ENCODE measurements at places on chromosomes 6 and 20.
A peak's percentile ranks its signal among the peaks of the same experiment; 100 is the strongest.

DNA sequence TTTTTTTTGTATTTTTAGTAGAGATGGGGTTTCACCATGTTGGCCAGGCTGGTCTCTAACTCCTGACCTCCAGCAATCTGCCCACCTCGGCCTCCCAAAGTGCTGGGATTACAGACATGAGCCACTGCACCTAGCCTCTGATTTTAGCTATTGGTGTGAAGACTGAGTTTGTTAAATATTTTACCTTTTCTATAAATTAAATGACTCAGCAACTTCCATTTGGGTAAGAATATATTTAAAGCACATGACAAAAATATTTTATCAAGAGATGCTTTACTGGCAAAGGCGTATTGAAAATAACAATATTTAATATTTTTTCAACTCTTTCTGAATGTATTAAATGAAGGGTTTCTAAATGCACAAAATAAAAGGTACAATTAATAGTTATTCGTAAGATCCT, 158.7 kb upstream of the AGPAT4 start:
- DNase-seq: no peak

DNA sequence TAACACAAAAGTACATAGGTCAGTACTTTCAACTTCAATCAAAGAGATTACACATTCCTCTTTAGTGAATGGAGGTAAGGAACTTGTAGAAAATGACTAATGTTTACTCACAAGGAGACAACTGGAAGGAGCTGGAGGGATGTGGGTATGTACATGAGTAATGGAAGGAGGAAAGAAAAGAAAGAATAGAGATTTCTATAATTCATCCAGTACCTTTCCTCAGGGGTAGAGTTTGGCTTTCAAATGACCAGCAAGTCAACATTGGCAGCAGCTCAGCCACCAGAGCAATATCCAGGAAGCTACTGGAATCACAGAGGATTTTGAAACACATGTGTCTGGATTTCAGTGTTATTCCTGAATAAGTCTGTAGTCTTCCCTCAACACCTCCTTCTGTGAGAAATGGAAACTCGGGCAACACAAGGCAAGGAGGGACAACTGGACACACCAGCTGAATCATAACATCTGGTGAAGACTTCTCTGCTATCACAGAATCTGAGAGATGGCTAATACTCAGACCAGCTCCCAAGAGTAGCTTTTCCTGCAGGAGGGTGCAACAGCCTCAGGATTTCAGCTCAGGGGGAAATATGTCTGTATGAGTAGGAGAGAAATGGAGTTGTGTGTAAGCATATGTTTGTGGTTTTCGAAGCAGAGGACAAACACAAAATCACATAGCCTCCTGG, 98.8 kb downstream of the HAO1 start:
- no peak for DNase-seq

- no peak for DNase-seq
Observed at GRCh38 chr6:37285861-37286311, 27.9 kb upstream of the TMEM217 start.

DNA sequence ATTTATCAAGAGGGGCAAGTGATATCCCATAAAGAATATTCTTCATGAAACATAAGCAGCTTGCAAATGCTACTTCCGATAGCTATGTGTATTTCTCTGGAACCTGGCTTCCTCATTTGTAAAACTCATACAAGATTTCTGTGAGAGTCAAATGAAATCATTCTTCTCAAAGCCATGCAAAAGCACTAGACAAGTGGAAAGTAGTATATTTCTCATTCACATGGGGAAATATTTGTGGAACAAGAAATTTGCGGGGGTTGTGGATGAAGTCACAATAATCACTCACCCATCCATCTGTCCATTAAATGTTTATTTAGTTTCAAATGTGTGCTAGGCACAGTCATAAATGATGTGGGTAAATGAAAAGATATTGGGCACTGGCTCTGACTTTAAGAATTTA, 150.5 kb downstream of the IPCEF1 start:
- DNase-seq: no peak

GRCh38 chr20:31675828-31676608, 38.3 kb downstream of the COX4I2 start:
- DNase-seq: peak; percentile 46

- no peak for DNase-seq
Observed at GRCh38 chr6:4381381-4381780, 246.0 kb upstream of the ECI2 start.

- no peak for DNase-seq
Observed at GRCh38 chr6:144408161-144408560, 123.0 kb downstream of the UTRN start.

GRCh38 chr6:136846046-136846445, 23.7 kb downstream of the PEX7 start:
- peak; percentile 35 for DNase-seq

DNA sequence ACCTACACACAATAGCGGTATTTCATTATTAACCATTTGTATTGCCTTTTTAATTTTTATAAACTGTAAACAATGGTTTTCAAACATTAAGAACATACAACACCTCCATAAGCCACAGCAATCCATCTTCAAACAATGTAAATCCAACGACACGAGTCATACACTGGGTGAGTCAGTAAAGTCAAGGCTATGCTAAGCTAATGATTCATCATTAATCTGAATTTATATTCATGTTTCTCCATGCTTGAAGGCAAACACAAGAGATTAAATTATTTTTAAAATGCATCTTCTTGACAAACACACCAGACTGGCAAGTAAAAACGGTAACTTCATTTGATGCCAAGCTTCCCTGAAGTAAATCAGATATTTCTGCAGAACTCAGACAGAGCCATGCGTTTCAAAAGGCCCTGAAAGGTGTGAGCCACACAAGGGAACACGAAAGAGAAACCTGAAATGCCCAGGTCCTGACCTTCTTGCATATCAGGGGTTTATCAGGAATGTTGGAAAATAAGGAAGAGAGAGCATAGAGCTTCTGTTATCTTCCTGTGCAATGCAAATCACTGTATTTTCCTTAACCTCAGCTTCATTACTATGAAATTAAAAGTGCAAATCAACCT, 162.5 kb downstream of the ALDH8A1 start:
- no peak for DNase-seq

DNA sequence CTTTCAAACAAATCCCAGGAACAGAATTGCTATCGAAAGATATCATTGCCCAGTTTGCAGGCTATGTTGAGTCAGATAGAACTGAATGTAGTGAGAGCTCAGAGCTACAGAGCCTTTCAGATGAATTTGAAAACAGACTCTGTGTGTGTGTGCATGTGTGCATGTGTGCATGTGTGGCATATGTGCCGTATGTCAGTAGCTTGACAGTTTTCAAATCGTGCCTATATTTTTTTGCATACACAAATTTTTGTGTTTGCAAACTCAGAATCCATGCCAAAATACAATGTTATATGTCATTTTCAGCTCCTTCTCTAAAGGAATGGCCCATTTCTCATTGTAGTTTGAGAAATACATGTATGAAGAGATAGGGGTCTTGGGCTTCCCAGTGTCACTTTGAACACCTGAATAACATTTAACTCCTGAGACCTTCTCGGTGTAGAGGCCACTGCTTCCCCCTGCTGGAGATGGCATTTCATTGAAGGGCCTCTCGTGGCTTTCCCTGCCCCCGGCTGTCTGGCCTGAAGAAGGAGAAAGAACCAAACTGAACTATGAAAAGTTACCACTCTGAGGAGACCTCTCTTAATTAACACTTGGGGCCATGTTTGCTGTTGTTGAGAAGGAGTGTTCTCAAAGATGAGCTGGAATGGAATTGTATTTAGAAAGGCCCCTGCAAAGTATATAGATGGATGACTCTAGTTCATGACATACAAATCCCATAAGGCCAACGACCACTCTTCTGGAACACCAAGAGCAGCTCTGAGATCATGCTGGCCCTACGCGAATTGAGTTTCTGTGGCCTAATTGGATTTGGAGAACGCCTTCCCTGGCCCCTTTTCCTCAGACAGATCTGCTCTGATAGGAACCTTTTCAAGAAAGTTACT, 58.7 kb downstream of the VAPB start:
- DNase-seq: peak; percentile 70

DNA sequence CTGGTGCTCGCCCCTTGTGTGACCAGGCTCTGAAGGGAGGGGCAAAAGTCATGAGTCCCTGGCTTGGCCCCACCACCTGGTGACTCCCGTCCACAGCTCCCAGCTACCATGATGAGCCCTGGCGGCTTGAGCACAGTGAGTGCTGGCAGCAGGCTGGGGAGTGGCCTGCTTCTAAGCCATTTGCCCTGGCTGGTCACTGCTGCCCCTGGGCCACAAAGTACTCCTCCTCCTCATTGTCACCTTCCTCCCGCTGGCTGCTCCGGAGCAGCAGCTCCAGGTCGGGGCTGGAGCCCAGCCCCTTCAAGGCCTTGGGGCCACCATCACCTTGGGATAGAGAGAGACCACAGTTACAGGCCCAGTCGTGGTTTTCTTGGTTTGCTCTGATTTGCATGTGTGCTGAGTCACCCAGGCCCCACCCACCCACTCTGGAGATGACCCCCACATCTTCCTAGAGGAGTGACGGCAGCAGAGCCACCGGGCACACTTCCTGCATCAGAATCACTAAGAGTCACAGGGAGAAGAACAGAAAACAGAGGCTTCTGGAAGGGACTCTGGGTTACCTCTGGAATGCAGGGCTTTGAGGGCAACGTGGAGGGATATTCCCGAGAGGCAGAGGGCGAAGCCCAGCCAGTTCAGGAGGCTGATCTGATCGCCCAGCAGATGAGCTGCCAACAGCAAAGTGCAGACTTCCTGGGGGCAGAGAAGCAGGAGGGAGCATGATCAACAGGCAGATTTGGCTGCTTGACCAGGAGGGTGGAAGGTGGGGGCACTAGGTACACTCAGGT, 42.1 kb upstream of the CDH22 start:
- DNase-seq: no peak

- DNase-seq: no peak
Observed at GRCh38 chr6:113439866-113440265, 417.3 kb upstream of the MARCKS start.

DNA sequence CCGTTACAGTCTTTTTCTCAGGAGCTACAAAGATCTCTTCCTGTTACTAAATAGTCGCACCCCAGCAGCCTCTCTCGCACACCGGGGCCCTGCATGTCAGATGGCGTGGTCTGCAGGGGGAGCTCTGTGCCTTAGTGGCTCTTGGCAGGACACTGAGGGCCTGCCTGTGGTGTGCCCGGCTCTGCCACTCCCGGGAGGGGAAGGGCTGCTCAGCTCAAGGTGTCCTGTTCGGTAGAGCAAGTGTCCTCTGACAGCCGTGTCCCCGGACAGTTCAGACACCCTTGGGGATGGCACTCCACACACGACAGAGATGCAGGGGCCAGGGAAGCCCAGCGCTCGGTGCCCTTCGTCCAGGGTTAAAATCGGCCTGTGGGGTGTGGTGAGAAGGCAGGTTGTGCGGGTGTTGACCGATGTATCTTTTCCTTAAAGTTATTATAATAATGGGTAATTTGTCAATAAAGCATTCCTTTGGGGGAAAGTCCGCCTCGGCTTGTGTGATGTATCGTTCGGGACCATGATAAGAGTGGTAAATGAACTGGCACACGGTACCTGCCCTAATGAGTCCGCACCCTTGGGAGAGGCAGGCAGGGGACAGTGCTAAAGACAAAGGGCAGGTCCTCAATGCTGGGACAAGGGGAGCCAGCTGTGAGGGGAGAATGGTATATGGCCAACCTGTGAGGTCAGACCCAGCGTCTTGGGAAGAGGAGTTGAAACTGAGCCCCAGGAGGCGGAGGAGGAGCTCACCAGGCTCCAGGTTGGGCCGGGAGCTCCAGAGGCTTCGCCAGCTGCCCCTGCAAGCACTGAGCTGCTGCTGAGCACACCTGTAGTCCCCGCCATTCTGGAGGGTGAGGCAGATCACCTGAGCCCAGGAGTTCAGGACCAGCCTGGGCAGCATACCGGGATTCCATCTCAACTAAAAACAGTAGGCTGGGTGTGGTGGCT, 3.6 kb upstream of the DNAJC5 start:
- no peak for DNase-seq

GRCh38 chr20:34977365-34978091, 21.9 kb downstream of the MYH7B start:
- DNase-seq: no peak

DNA sequence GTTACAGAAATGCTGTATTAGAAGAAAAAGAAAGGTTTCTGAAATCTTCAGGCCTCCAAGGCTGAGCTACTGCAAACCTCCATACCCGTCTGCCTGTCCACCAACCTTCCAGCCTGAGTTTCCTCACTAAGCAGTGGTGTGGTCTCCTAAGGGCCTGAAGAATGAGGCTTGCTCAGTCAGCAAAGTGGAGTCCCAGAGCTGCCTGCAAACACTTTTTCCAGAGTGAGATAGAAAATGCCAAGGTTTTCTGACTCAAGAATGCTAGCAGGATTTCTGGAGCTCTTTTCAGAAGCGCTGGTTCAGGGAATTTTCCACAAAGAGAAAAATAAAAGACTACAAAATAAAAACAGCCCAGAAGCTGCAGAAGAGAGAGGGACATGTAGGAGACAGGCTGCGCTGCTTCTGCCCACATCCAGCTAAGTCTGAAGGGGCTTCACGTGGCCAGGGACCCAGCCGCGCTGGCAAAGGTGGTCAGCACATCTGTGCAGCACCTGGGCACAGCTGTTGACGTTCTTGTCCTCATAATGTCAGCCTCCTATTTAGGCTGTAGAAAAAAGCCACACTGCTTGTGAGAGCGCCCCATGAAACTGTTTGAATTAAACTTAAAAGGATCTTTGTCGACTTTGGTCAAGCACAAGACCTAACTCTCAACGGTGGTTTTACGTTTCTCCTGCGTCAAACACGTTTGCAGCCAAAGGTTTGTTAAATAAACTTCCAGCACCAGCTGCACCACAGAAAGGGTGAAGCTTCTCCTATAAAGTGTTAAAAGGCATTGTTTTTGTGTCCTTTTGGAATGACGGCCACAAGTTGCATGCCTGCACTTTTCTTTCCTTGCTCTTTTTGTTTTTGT, 209.0 kb downstream of the THBS2 start:
- DNase-seq: no peak

GRCh38 chr6:69866351-69866769, at the start of gene COL19A1:
TSS of gene COL19A1 (plus strand) at chr6:69866556. CDS start at chr6:69879568, 13,012 bp downstream.
- DNase-seq: peak; percentile 26

DNA sequence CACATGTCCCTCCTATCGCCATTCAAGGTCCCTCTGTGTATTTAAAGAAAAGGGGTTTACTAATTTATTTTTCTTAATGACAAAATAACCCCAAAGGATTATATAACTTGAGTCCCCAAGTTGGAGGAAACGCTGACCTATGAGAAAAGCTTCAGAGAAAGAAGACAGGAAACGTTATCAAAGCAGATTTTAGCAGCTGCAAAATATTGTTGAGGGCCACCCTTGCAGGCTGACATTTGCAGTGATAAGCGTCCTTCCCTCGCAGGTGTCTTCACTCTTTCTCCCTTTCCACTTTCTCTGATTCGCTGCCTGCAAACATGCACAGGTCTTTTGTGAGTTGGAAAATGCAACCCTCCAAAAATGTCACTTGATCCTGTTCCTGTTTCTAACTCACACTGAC, 103.2 kb upstream of the RIPOR2 start:
- DNase-seq: no peak

GRCh38 chr20:58745391-58745790, 52.8 kb downstream of the NPEPL1 start:
- DNase-seq: no peak

GRCh38 chr6:403659-404655, 12.4 kb downstream of the IRF4 start:
- DNase-seq: no peak

DNA sequence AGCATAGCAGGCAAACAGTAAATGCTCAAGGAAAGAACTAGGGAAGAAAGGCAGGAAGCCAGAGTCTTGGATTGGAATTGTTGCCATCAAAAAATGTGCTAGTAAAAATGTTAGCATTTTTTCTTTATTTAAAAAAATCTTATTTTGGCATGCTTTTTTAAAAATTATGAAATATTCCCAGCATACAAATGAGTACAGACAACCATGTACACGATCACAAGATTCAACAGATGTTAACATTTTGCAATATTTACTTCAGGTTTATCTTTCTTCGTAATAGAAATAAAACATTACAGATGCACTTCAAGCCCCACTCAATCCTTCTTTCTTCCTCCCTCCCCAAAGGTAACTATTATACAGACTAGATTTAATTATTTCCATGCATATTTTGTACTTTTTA, 27.4 kb upstream of the NOP56 start:
- DNase-seq: no peak
